ENCODE measurements at places on chromosomes 13 and 19. TPM values are rescaled to one million over a fixed set of nuclear protein-coding genes. Genes with fewer than 3 reads are reported as not detected.

The DGKH gene
- total RNA-seq, result 23.7 TPM

The TRIM13 gene
- 53.6 TPM for total RNA-seq

The RFPL4AL1 gene
- total RNA-seq, result 0.68 TPM

The NMRK2 gene
- not detected for total RNA-seq

The PSPN gene
- 1.1 TPM for total RNA-seq

The TMEM86B gene
- 1.1 TPM for total RNA-seq

The AKT2 gene
- 45.8 TPM for total RNA-seq

The RAB3A gene
- 0.17 TPM for total RNA-seq

The ITGBL1 gene
- total RNA-seq, result 16.3 TPM

The ETV2 gene
- total RNA-seq, result 0.09 TPM

The LRRC25 gene
- total RNA-seq, result not detected

The SIGLEC11 gene
- not detected for total RNA-seq

The STOML3 gene
- total RNA-seq, result not detected

The GRWD1 gene
- total RNA-seq, result 57.9 TPM

The HNRNPA1L2 gene
- 2.2 TPM for total RNA-seq

The PSENEN gene
- total RNA-seq, result 15.1 TPM

The C19orf85 gene
- total RNA-seq, result not detected

The TBC1D4 gene
- 137 TPM for total RNA-seq

The TRAPPC5 gene
- total RNA-seq, result 97.4 TPM

Data from dermis blood vessel endothelial cell (primary cell).